ENCODE measurements at places on chromosomes 3 and 15. TPM values are rescaled to one million over a fixed set of nuclear protein-coding genes. Genes with fewer than 3 reads are reported as not detected.

DNA sequence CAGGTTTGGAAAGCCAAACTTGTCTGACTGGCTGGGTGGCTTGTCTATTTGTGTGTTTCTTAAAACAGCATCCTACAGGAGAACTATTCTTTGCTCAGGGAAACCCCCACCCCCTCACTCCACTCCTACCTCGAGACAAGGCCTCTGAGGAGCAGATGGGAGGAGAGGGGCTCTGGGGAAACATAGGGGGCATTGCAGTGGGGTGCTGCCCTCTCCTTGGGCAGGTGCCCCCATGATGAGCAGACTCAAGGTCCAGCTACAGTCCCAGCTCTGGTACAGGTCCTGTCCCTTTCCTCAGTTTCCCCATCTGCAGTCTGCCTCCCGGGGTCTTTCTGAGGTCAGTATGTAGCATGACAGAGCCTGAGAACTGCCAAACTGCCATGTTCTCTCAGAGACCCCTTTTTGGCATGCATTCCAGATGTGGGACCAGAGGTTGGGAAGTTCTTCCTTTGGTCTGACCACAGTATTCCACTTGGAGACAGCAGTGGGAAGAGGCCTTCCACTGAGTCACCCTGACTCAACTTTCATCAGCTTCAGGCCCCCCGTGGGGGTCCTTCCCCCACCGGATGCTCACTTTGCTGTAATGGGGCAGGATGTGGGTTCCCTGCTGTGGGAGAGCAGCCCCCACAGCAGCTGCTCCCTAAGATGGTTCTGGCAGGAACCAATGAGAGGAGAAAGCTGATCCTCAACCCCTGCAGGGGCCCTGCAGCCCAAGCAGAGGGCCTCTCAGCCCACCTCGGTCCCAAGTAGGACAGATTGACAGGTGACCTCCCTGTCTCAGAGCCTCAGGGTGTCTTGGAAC lies 32.3 kb upstream of the CYP11A1 start:
- DNase-seq = no peak

GRCh38 chr3:196063456-196063855 lies 18.4 kb downstream of the TFRC start:
- no peak for DNase-seq

DNA sequence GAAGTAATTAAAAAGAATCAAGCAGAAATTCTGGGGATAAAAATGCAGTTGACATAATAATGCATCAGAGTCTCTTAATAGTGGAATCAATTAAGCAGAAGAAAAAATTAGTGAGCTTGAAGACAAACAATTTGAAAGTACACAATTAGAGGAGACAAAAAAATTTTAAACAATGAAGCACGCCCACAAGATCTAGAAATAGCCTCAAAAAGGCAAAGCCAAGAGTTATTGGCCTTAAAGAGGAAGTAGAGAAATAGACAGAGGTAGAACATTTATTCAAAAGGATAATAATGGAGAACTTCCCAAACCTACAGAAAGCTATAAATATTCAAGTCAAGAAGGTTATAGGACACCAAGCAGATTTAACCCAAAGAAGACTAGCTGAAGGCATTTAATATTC lies 113.3 kb downstream of the TBC1D2B start:
- DNase-seq = no peak

DNA sequence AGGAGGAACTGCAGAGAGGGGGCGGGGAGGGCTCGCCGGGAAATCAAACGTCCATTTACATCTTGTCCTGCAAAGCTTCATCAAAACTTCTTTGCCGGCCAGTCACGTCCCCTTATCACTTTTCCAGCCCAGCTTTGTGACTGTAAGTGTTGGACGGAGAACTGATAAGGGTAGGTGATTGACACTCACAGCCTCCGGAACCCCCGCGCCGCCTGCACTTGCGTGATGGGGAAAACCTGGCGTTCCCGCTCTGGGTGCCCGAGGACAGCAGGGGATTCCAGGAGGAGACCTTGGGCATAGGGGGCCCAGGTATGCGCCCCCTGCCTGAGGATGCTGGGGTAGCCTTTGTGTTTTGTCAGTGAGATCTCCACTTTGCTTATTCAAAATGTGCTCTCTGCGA lies 72.8 kb upstream of the ANKRD34C start:
- DNase-seq = no peak

- DNase-seq = no peak
Measured at GRCh38 chr3:183904833-183905780, 20.4 kb upstream of the PARL start.

The SHC4 gene
- 2.5 TPM for polyA plus RNA-seq

GRCh38 chr15:60960517-60960916 lies 268.6 kb downstream of the RORA start:
- DNase-seq = no peak

DNA sequence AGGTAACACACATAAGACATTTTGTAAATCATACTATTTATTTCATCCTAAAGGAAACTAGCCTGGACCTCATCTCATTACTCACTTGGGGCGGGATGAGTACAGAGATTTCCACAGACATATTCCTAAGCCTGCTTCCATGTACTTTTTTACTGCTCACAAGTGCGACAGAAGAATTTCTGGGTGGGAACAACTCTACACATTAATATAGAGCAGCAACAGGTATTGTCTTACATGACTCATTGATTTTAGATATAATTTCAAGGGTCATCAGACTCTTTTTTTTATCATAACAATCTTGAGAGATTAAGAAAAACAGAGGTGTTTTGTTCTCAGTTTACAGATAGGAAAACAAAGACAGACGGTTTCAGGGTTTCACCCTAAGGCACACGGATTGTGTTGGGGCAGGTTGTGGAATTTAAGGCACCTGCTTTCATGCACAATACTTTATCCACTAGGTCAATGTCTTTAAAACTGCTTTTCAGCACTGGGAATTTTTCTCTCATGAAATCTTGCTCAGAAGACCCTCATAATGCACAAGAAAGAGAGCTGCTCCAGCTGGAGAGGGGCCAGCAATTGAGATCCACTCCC lies 186.7 kb upstream of the CDIN1 start:
- DNase-seq = no peak

DNA sequence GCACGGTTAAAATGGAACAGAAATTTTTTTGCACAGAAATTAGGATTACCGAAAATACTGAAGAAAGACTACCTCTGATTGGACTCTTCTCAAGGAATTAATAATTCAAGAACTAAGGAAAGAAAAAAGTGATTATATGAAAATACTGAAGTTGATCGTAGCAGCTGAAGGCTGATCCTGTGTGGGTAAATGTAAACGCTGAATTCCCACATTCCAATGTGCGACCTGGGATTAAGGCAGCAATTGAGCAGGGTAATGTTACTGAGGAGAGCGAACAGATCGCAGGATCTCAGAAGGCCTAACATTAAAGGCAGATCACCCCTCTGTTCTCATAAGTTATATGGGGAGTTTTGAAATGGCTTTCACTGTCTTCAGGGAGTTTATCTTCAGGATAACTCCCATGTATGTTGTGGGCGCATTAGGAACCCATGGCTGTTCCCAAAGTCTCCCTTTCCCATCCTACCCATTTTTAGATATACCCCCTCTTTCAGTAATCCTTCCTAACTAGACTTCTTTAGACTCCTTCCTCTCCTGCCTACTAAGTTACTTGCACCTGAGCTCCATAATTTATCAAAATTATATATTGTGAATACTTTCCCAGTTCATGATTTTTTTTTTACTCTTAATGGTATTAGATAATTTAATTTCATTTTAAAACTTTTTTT lies 1.0 kb upstream of the UBL7 start:
- DNase-seq = no peak

DNA sequence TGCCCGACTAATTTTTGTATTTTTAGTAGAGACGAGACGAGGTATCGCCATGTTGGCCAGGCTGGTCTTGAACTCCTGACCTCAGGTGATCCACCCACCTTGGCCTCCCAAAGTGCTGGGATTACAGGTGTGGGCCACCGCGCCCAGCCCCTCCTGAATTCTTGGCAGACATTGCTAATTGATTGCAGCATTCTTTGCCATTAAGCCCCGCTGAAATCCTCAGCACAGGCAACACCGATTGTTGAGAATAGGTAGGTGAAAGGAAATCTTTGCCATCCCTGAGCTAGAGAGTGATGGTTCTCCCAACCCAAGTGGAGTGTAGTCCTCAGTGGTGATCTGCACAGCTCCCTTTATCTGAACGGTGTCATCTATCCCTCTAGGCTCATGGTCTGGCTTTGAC lies 1.6 kb downstream of the MAN2A2 start:
- DNase-seq = no peak

- DNase-seq = no peak
Measured at GRCh38 chr3:130576375-130577266, 59.6 kb downstream of the COL6A6 start.

The GRK7 gene
- polyA plus RNA-seq = 0.21 TPM

The XPC gene
- 60.4 TPM for polyA plus RNA-seq

GRCh38 chr3:147812186-147812911 lies 403.2 kb downstream of the ZIC1 start:
- no peak for DNase-seq

GRCh38 chr15:89732451-89733172 lies 18.4 kb downstream of the MESP1 start:
- DNase-seq = no peak

The CA12 gene
- 153 TPM for polyA plus RNA-seq

GRCh38 chr15:90354986-90355385 lies 2.9 kb downstream of the ZNF774 start:
- no peak for DNase-seq

- no peak for DNase-seq
Measured at GRCh38 chr3:56783644-56784447, 17.9 kb downstream of the ARHGEF3 start.

- DNase-seq = no peak
Measured at GRCh38 chr15:41105348-41106334, 10.4 kb downstream of the INO80 start.

GRCh38 chr3:170982733-170983132 lies 43.8 kb downstream of the SLC2A2 start:
- no peak for DNase-seq

DNA sequence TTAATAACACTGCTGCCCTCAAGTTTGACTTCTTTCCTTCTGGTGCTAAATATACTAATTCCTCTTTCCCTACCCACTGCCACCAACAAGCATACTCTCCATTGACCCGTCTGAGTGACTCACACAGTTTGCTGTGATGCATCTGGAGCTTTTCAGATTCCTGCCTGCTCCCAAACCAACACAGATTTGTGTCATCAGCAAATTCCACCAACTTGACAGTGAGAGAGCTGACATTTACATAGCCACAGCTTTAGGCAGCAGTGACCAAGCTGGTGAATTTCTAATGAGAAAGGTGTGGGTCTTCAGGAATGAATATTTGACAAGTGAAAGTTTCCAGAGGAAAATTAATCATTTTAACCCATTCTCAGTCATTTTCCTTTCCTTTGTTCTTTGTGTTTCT lies 96.5 kb upstream of the PRICKLE2 start:
- no peak for DNase-seq

GRCh38 chr3:169158379-169158778 lies 505.1 kb downstream of the MECOM start:
- DNase-seq = no peak

The GPR62 gene
- 0.83 TPM for polyA plus RNA-seq

DNA sequence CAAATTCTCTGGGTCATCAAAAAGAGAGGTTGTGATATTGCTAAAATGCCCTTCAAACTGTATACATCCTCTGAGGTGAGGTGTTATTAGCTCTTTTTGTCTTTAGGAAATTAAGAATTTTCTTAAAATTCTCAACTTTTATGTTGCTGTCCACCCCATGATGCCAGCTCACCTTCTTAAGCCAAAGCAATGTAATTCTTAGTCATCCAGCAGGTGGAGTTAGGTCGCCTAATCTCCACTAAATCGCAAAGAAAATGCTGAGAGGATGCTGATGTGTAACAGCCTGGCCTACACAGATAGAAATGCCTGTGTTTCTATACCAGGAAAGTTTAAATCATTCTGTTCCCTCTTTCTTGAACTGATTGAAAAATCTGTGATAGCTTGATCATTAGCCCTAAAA lies 770.2 kb upstream of the ALCAM start:
- DNase-seq = no peak

The OCA2 gene
- polyA plus RNA-seq = 8.5 TPM

DNA sequence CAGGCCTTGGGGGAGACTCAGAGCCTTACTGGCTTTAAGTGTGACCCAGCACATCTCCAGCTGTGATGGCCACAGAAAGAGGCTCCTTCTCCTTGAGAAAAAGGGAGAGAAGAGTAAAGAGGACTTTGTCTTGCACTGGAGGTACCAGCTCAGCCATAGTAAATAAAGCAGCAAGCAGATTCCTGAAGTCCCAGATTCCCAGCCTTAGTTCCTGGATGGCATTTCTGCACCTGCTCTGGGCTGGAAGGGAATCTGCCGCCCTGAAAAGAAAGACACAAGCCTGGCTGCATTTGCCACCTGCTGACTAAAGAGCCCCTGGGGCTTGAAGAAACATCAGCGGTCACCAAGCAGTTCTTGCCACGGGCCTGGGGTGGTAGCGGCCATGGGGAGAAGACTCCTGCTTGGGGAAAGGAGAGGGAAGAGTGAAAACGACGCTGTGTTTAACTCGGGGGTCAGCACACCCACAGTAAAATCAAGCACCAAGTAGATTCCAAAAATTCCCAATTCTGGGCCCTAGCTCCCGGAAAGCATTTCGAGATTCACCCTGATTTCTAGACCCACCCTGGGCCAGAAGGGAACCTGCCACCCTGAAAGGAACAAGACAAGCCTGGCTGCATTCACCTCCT lies 24.2 kb upstream of the TNK2 start:
- no peak for DNase-seq

The PARP15 gene
- polyA plus RNA-seq = 0.32 TPM

The GOLGA6L26 gene
- polyA plus RNA-seq = not detected

DNA sequence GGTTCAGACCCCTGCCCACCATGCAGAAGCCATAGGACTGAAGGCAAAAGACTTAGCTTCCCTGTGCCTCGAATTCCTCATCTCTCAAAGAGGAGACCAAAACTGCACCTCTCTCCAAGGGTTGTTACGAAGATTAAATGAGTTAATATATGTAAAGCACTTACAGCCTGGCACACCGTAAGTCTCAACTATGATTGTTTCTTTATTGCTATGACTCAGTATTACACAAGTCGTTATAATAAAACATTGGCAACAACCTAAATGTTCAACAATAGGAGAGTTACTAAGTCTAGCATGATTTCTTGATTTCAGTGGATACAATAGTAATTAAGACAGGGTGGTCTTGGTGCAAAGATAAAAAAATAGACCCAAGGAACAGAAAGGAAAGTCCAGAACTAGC lies 19.6 kb upstream of the FGD5 start:
- no peak for DNase-seq

DNA sequence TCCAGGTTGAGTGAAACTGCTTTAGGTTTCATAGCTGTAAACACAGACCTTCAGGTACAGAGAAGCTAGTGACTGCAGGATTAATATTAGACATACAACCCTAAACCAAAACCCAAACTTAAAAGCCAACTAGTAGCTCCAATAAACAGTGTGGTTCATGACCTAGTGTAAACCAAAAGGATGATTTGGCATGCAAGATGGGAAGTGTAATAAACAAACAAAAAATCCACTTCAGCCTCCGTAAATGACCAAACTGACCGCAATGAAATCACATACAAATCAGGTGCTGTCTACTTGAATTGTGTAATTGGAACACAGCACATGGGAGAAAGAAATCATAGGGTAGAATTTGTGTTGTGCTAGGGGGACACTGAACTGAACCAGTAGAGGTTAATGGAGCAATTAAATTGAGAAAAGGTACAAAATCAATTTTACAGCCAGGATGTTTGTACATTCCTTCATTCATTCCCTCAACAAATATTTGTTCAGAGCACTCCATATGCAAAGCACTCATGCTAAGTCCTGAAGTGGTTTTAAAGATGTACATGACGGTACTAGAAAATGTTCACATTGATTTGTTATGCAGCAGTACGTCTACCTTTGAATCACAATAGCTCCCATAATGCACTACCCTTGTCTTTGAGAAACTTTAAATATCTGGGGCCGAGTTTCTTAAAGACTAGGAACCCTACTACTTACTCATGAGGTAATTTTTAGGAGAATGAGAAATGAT lies 21.4 kb upstream of the CHST2 start:
- DNase-seq = no peak

GRCh38 chr3:64105816-64106215 lies 82.5 kb upstream of the PSMD6 start:
- DNase-seq = no peak

Data from renal cortex interstitium (tissue), 15 donors.